ENCODE measurements at places on chromosomes 6 and 20.

DNA sequence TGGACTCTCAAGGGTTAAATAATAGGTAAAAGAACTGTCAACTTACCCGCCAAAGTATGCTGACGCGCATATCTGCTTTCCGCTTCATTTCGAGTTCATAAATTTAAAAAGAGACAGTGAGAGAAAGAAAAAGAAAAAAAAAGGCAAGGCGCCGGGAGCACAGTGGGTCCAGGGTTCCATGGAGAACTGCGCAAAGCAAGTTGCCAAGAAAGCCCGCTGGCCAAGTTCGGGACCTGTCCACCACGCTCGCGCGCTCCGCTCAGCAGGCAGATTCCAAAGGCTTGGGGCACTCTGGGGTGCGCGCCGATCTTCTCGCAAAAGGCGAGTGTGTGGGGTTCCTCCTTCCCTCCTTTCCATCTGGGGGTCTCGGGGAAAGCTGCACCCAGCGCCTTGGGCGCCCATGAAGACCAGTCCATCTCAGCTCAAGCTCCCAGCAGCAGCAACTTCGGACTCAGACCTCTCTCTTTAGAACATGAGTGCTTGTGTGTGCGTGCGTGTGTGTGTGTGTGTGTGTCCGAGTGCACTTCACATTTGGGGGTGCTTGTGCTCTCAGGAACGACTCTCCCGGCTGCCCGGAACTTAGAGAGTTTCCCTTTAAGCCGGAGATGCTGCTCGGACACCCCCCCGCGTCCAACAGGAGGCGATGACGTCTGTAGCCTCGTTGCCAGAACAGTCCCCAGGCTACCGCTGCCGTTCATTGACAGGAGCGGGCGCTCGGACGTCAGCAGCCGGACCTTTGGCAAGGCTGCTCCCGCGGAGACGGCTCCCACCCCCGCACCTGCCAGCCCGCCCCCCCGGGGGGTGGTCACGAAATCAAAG is 180.0 kb downstream of the TBXT start:
- peak; percentile 52 for DNase-seq

GRCh38 chr20:5895626-5896025 is 54.7 kb downstream of the TRMT6 start:
- no peak for DNase-seq

DNA sequence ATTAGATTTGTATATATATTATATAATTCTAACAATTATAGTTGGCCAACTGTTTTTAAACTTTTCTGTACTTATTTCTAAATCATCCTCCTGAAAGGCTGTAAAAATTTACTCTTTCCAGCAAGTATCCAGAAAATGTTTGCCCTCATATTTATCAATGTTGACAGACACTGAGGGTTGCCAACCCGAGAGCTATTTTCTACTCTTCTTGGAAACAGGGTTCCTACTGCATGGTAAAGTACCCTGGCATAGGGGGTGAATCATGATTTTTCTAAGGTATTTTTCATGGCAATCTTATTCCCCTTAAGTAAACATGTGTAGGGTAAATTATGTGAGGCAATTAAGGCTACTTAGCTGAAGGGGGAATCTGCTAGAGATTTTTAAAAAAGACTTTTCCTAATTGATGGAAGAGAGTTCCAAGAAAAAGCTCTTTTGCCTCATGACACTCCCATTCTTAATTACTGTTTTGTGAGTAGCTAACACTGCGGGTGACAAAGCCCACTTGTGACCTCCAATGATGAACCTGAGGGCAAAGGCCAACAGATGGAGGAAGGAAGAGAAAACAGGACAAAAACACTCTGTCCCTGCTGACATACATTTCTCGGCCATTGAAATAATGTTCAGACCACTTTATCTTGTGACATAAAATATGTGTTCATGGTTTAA is 37.9 kb downstream of the GPX5 start:
- no peak for DNase-seq

DNA sequence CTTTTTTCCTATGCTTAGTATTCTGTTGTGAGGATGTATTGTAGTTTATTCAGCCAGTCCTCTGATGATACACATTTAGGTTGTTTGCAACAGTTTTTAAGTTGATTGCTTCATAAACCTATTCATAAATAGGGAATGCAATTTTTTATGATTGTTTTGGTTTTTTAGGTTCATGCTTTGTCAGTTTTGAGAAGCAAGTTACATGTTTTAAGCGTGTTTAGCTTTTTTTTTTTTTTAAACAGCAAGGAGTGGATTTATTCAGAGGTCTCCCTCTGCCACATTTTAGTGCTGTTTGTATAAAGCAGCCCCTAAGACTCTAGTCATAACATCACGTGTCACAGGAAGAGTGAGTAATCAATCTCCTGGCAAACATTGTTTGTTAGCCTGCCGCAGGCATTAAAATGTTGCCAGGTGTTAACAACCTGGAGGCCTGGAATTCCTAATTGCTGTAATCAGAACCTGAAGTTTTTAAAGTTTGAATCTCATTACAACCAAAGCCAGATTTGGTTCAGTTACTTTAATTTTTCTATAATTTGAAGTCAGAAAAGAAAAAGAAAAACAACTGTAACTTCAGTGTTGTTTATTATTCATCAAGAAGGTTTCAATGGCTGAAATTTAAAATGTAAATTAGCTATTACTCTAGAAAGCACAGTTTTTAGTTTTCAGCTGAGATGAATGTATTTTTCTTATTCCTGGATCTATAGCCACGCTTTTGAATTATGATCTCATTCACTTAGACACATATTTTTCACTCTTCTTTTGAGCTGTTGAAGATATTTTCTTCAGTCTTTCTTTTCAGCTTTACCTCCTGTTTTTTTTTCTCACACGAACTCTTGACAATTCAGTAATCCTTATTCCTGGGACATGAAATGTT is 59.2 kb downstream of the KCNS1 start:
- no peak for DNase-seq

- no peak for DNase-seq
These were observed 55.0 kb downstream of the GRM4 start for GRCh38 chr6:34090935-34091334.

GRCh38 chr20:56359212-56360132 is 698 bp downstream of the FAM210B start:
- DNase-seq, result no peak

All from GOT3 (cell line).